ENCODE measurements at places on chromosomes 7 and 10.

DNA sequence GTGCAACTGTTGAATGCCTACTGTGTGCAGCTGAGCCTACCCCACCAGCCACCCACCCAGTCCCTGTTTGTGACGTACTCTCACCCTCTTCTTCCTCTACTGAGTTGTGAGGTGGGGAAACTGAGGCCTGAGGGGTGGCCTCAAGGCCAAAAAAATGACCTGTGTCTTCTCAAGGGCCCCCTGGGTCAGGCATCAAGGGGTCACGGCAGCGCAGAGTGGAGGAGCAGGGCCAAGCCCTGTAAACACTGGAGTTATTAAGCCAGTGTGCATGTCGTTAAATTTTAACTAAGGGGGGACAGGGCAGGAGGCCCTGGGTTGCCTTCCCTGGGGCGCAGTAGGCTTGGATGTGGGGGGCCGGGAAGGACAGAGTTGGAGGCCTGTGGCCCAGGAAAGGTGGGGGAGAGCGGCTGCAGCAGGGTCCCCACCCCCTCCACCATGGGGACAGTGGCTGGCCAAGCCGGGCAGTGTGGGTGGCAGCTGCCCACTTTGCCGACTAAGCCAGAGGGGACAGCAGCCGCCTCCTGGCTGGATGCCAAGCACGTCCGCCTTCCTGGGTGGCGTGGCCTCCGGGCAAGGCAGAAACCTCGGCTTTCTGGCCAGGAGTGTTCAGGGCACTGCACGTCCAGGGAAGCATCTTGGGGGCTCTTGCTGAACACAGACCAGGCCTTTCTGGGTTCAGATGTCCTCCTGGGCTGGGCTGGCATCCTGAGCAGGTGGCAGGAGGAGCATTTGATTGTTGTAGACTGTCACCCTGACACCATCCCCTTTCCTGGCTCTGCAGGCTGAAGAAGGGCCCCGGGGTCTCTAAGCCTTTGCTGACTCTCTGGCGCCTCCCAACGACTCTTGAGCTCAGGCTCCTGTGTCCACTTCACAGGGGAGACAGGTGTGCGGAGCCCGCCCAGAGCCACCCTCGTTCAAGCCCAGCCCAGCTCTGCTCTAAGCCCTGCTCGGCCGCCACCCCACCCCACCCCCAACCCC, 1.9 kb downstream of the SLC29A4 start:
- DNase-seq: no peak

GRCh38 chr10:31413325-31413724, 94.3 kb downstream of the ZEB1 start:
- no peak for DNase-seq

GRCh38 chr7:132092106-132092505, 484.2 kb downstream of the PLXNA4 start:
- no peak for DNase-seq

GRCh38 chr7:18975276-18975675, 142.2 kb downstream of the TWIST1 start:
- DNase-seq: no peak

- no peak for DNase-seq
Observed at GRCh38 chr7:45974540-45975360, 53.7 kb upstream of the IGFBP3 start.

GRCh38 chr10:119691726-119692125, 34.1 kb upstream of the INPP5F start:
- no peak for DNase-seq

DNA sequence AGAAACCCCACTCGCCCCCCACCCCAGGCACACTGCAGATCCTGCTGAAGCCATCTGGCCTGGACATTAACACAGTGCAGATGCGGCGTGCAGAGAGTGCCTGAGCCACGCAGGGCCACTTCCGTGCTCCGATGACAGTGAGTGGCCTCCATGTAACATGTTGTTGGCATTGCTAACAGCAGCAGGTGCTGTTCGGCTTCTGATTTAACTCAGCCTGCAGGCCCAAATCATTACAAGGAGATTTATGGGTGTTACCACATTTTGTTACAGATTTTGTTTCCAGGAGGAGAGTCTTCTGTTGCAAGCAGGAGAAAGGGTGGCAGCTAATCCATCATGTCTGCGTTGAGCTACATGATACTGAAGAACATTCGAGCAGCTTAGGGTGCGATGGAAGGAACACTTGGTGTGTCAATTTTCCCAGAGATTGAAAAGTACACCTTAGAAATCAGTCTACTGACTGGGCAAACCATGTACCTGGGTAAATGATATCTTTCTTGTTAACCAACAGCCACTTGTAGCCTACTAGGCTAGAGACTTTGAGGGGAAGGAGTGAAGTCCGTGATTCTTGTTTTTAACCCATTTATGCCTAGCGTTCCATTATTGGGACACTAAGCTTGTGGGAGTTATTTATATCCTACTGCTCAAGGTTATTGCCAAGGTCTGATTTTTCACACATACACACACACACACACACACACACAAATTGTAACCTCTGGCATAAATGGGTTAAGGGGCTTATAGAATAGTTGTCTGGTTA, 90.0 kb downstream of the JCAD start:
- no peak for DNase-seq

GRCh38 chr7:109549471-109550193, 980.0 kb downstream of the DNAJB9 start:
- DNase-seq: no peak

GRCh38 chr10:119500821-119501220, 41.7 kb downstream of the RGS10 start:
- DNase-seq: no peak
